ENCODE measurements at places on chromosomes 5 and 9.
A peak's percentile ranks its signal among the peaks of the same experiment; 100 is the strongest.

DNA sequence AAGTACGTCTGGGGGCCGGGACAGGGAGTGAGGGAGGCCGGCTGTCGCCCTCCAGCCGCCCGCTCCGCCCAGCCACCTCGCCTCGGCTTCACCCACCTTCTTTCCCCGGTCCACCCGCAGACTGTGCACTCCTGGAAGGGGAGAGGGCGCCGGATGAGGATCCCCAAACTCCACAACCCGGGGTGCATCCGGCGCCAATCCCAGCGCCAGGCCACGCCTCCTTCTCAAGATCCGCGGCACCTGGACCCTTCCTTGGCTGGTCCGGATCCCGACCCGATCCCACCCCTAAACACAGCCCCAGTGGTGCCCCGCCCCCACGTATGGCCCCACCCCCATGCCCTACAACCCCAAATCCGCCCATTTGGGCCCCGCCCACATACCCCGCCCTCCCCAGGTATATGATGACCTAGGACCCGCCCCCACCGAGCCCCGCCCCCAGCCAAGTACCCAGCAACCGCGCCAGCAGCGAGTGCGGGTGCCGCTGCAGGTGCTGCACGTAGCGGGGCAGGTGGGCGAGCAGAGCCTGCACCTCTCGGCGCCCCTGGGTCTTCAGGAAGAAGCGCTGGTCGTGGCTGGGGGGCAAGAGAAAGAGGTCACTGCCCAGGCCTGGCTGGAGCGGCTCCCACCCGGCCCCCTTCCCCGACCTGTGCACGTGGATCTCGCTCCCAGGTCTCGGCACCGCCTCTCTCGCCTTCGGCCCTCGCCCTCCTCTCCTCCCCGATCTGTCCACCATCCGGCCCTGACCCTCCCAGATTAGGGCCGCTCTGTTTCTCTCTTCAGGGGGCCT lies 3.2 kb downstream of the PIP5KL1 start:
- DNase-seq, result peak; percentile 81

DNA sequence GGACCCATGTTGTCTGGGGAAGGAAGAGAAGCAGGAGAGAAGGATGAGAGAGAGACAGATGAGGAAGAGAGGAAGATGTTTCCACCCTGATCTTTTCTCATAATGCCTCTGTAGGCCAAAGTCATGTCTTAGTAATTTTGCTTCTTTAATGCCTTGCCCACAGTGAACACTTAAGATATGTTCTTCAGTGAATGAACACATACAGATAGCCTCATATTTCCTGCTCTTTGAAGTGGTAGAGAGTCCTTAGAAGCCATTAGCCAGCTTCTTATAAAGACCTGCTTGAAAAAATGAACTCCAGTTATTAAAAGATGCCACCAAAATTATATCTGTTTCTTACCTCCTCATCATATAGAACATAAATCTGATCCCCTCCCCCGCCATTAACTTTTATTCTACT lies 244.4 kb downstream of the CD180 start:
- DNase-seq, result no peak

- no peak for DNase-seq
These were observed 105.2 kb downstream of the CDH10 start for GRCh38 chr5:24539613-24540012.

DNA sequence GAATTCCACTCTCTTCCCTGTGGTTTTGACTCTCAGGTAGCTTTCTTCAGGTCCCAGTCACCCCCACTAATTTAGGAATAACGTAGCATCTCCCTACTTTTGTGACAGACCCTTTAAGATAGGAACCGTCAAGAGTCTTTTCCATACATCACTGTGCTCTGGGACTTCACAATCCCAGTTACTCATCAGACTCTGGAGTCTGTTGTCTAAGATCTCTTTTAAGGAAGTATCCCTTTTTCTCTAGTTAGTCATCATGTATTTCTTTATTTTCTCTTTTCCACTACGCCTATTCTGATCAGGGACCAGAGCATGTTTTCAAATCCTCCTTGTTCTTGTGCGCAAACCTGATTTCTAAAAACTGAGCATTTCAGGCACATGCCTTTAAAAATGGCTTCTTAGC lies 143.0 kb downstream of the GOLPH3 start:
- DNase-seq, result no peak

DNA sequence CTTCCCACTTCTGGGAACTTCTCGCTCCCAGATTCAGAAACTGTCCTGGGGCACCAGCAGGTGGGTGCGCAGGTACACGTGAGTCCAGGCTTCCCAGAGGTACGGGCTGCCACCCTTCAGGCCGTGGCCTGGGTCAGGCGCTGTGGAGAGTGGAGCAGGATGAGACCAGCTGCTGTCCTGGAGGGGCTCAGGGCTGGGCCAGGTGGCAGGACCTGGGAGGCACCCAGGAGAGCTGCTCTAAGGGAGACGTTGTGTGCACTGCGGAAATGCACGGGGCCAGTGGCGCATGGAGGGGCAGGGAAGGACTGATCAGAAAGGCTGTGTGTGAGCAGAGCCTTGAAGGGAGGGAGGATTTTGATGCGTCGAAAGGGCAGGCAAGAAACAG lies 135.1 kb upstream of the PHYKPL start:
- DNase-seq, result no peak

DNA sequence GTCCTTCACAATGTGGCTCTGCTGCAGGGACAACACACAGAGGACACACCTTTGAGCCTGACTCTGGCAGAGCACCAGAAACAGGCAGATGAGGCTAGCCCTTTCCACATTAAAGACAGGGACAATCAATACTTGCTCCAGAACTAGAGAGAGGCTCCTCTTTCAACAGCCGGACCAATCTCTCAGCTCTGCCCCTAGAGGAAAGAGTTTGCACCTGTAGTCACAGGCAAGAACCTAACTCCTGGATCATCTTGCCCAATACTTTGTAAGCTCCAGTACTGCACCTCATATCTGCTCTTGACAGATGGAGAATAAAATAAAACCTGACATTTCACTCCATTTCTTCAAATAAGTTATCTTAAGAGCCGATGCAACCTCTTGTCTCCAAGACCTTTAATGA lies 52.1 kb downstream of the EPB41L4A start:
- DNase-seq, result no peak

DNA sequence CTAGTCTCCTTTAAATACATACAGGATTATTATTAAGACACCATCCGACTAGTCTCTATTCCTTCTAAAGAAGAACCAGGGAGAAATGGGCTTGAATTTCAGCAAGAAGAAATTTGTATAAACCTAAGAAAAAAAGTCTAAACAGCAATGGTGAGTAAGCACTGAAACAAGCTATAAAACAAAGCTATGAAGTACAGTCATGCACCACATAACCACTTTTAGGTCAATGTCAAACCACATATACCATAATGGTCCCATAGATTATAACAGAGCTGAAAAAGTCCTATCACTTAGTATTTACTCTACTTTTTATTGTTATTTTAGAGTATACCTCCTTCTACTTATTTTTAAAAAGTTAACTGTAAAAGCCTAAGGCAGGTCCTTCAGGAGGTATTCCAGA lies 102.0 kb upstream of the NFIB start:
- DNase-seq, result no peak

GRCh38 chr9:81915801-81916505 lies 12.3 kb upstream of the SPATA31D4 start:
- no peak for DNase-seq

DNA sequence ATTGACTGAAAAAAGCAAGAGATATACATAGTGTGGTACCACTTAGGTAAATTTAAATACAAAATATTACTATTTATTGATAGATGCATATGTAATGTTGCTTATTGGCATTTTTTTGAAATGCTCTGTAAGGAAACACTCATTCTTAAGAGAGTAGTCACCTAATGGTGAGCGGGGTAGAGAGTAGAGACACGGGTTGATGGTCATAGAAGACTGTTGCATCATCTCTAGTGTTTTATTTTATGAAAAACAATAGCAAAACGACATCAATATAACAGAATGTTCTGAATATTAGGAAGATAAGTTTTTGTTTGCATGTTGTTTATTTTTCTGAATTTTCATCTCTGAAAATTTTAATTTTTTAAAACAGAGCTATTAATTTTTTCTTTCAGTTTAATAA lies 4.0 kb downstream of the SRP19 start:
- no peak for DNase-seq

GRCh38 chr9:89721176-89721700 lies 116.4 kb downstream of the GADD45G start:
- DNase-seq, result no peak

GRCh38 chr9:105993921-105994715 lies 299.8 kb downstream of the TMEM38B start:
- DNase-seq, result no peak

GRCh38 chr9:109845226-109845625 lies 65.2 kb downstream of the PALM2AKAP2 start:
- no peak for DNase-seq

DNA sequence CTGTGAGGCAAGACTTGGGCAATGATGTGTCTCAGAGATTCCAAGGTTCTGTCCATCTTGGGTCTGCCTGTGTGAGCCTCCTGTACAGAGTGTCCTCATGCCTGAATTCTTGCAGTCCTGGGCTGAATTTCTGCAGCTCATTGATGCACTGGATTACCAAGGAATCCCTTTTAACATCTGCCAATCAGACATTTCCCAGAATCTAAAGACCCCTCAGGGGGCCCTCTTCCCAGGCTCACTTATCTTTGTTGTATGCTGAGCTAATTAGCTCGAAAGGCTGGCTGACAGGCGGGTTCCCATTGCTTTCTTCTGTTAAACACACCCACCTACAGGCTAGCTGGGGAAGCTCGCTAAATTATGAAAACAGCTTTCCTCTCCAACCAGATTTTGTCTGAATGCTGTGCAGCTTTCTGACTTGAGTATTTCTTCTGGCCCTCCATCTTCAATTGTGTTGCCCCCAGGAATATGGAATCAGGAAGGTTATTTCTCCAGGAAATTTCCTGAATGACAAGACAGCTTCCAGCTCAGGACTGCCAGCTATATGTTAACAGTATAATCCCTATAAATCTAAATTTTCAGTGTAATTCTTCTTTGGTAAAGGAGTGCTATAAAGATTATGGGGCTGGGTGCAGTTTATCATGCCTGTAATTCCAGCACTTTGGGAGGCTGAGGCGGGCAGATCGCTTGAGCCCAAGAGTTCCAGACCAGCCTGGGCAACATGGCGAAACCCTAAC lies at the start of gene LIX1:
Gene LIX1 (minus strand): TSS at position 91 of the 734 bp plus-strand sequence. CDS start 35 bp downstream, at position 56.
- no peak for DNase-seq

GRCh38 chr5:2269656-2270055 lies 386.9 kb upstream of the IRX4 start:
- DNase-seq, result no peak

DNA sequence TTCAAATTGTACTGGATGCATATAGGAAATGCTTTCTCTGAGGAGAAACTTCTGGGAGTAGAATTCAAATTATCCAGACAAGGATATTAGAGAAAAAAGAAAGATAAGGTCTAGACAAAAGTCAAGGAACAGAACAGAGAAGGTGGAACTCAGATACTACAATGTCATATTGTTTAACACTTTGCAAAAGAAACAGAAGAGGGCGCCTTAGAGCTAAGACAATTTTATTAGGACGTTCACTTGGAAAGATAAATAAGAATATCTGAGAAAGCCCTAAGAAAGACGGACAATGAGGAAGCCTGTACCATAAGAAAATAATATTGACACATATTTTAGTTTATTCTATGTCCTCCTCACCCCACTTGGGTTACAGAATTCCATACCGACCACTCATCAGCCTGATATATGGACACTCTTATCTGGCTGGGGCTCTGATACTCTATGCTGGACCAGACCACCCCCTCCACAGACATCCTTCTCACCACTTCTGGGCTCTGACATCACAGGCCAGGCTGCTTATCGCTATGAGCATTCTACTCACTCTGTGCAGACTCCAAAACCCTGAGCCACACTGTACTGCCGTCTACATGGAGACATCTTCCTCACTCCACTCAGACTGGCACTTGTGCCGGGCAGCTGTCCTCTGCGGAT lies 9.1 kb upstream of the AK3 start:
- no peak for DNase-seq

- no peak for DNase-seq
These were observed 632 bp upstream of the SPINK13 start for GRCh38 chr5:148267962-148268361.

GRCh38 chr9:69900406-69900805 lies 79.8 kb downstream of the CFAP95 start:
- DNase-seq, result no peak

GRCh38 chr5:125298258-125298657 lies 551.8 kb upstream of the ZNF608 start:
- DNase-seq, result no peak

GRCh38 chr9:74610523-74611061 lies 113.5 kb downstream of the RORB start:
- no peak for DNase-seq

DNA sequence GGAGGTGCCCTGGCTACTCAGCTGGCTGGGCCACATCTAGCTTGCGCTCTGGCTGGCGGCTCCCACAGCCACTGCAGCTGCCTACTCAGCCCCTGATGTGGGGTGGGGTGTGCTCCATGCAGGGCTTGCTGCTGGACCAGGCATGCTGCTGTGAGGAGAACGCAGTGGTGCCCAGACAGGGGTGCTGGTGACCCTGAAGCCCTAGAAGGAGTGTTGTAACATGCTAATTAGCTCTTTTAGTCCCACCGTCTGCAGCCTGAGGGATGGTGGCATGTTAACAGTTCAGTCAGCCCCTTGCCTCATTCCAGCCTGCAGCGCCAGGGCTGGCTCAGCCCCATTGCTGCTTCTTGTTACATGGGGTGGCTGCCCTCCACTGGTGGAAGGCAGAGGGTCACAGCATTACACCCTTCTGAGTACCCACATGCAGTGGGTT lies 642.3 kb downstream of the DMRTA1 start:
- DNase-seq, result no peak

DNA sequence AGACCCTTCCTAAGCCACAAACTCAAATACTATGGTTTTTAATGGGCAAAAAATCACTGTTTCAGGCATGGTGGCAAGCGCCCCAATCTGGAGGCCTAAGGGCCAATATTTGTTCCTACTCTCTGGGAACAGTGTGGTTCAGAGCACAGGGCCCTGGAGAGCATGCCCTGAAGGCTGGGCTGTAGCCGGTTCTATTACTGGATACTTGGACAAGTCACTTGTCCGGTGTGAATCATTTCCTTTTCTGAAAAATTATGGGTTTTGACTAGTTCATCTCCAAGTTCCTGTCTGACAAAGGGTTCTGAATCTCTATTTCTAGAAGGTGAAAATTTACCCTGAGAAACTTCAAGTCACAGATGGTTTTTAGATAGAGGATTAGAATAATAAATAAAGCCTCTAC lies 75.0 kb downstream of the OTULIN start:
- no peak for DNase-seq

GRCh38 chr5:15191012-15191411 lies 309.0 kb upstream of the FBXL7 start:
- no peak for DNase-seq

- no peak for DNase-seq
These were observed 1.5 kb downstream of the THBS4 start for GRCh38 chr5:80036615-80037014.
